ENCODE measurements at places on chromosomes 11 and 22. TPM values are rescaled to one million over a fixed set of nuclear protein-coding genes. Genes with fewer than 3 reads are reported as not detected.

- no peaks in the 10 kb centered on the region for H3K4me1 ChIP-seq
- H3K36me3 ChIP-seq: no peaks in the 10 kb centered on the region
- H3K27me3 ChIP-seq: no peaks in the 10 kb centered on the region
- H3K27ac ChIP-seq: no peak overlapping the region
- no peak overlapping the region for H3K4me3 ChIP-seq
Observed at GRCh38 chr11:10503221-10503620, 37.8 kb downstream of the RNF141 start.

Gene CYTH4
- total RNA-seq: not detected

Gene ARCN1
- total RNA-seq: 109 TPM

DNA sequence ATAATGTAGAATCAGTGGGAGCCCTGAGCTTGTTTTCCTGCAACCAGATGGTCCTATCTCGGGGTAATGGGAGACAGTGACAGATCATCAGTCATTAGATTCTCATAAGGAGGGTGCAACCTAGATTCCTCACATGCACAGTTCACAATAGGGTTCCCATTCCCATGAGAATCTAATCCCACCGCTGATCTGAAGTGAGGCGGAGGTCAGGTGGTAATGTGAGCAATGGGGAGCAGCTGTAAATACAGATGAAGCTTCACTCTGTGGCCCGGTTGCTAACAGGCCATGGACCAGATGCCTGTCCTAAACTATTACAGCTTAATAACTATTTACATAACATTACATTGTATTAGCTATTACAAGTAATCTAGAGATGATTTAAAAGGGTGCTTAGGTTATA lies 17.0 kb downstream of the DIXDC1 start:
- no peak overlapping the region for H3K27ac ChIP-seq
- no peak overlapping the region for H3K4me3 ChIP-seq
- H3K27me3 ChIP-seq: no peaks in the 10 kb centered on the region
- H3K36me3 ChIP-seq: no peaks in the 10 kb centered on the region
- DNase-seq: no peak

Gene ANAPC15
- total RNA-seq: 52.1 TPM

GRCh38 chr22:33389936-33390335 lies 331.8 kb upstream of the SYN3 start:
- H3K4me1 ChIP-seq: no peaks in the 10 kb centered on the region
- no peak overlapping the region for H3K27ac ChIP-seq
- DNase-seq: no peak
- no peaks in the 10 kb centered on the region for H3K36me3 ChIP-seq
- no peaks in the 10 kb centered on the region for H3K27me3 ChIP-seq
- no peak overlapping the region for H3K4me3 ChIP-seq

GRCh38 chr11:117366248-117366647 lies 38.6 kb downstream of the CEP164 start:
- H3K36me3 ChIP-seq: peaks cover 8% of the 10 kb centered on the region
- DNase-seq: no peak
- H3K4me1 ChIP-seq: no peaks in the 10 kb centered on the region

DNA sequence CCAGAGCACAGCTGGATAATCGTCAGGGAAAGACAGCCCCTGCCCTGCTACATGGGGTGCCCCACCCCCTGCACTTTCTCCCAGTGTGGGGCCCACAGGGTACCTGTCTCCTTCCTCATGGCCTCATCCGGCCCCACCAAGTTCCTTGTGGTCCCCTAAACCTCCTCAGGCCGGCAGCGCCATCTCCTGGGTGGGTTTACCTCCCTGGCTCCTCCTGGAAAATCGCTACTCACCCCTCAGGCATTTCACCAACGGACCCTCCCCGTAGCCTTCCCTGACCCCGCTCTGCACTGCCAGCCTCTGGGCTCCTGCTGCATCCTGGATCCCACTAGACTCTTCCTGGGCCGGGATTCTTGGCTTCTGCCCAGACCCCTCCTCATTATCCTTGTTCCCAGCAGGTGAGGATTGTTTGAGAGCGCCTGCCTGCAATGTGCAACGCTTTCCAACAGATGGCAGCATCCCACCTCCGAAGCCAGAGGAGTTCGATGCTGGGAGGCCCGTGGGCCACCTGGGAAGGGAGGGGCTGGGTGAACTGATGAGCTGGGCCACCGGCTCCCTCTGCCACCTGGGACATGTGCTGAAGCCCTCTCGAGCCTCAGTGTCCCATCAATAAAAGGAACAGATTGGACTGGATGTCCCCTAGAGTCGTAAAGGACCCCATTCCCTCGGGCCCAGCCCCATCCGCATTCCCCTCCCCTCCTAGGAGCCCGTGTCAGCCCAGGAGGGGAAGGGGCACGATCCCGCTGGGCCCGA lies 44.2 kb upstream of the TTLL12 start:
- peak overlapping the region; percentile 44 for H3K4me3 ChIP-seq
- H3K4me1 ChIP-seq: peaks cover 2% of the 10 kb centered on the region
- H3K27me3 ChIP-seq: no peaks in the 10 kb centered on the region
- H3K27ac ChIP-seq: no peak overlapping the region

DNA sequence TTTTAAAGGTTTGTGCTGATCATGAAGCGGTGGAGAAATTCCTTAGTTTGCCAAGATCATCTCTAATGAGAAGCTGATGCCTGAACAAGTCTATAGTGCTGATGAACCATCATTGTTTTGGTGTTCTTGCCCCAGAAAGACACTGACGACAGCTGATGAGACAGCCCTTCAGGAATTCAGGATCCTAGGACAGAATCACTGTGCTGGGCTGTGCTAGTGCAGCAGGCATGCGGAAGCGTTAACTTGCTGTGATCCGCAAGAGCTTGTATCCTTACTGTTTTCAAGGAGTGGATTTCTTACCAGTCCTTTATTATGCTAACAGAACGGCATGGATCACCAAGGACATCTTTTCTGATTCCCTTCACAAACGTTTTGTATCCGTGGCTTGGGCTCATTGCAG lies 104.1 kb downstream of the TBC1D22A start:
- peak; percentile 26 for DNase-seq
- H3K4me1 ChIP-seq: peaks cover 13% of the 10 kb centered on the region
- H3K4me3 ChIP-seq: no peak overlapping the region
- no peaks in the 10 kb centered on the region for H3K36me3 ChIP-seq
- no peaks in the 10 kb centered on the region for H3K27me3 ChIP-seq
- H3K27ac ChIP-seq: no peak overlapping the region

Gene SMTNL1
- not detected for total RNA-seq

Gene LRRC55
- 1.4 TPM for total RNA-seq
